ENCODE measurements at places on chromosomes 3 and 15.

DNA sequence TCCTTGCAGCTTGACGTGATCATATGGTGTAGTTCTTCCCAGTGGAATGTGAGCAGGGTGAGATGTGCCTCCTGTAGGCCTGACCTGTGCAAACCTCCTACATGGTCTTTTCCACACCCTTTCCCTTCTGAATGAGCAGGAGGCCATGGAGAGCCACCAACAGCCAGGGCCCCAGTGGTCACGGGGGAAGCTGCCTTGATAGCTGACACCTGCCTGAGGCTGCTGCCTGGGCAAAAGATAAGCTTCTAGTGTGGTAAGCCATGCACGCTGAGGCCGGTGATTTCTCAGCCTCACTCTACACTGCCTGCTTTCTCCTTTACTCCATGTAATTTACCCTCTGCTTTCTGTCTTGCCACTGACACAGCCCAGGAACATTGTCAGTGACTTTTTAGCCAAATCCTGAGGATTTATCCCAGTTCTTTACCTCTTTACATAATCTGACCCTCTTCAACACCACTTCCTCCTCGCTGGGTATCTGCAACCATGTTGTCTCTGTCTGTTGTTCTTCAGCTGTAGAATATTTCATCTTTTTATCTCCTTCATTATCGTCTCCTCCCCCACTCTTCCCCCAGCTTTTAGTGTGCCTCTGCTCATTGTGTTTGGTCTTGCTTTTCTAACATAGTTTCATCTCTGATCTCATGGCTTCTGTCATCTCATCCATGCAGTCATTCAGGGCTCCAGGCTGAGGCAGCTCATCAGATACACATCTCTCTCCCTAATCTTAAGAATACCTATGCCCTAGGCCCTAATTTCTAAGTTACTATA, 11.2 kb upstream of the KBTBD12 start:
- DNase-seq, result no peak

DNA sequence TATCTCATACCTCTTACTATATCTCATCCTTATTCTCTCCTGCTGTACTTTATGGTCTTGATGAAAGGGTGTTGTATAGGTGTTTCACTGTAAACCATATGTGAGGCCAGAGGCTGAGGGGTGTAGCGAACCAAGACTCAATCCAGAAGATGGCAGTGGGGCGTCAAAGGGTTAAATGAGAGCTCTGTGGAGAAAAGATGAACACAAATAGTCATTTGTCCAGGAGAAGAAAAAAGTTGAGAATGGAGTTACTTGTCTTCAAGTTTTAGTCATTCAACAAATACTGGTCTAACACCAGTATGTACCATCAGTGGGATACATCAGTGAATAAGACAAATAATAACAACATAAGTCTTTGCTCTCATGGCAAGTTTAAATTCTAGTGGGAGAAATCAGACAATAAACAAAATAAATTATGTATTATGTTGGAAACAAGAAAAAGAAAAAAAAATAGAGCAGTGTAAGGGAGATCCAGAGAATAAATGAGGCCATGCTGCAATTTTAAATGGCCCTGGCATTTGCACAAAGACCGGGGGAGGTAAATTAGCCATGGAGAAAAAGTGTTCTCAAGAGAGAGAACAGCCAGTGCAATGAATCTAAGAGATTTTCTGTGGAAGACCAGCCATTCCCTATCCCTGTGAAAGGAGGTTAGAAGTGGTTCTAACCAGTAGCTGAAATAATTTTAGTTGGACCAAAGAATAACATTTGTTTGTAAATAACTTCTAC, 77.0 kb upstream of the UMPS start:
- no peak for DNase-seq

- DNase-seq, result peak; percentile 18
Observed at GRCh38 chr3:167406876-167407492, 26.9 kb upstream of the ZBBX start.

DNA sequence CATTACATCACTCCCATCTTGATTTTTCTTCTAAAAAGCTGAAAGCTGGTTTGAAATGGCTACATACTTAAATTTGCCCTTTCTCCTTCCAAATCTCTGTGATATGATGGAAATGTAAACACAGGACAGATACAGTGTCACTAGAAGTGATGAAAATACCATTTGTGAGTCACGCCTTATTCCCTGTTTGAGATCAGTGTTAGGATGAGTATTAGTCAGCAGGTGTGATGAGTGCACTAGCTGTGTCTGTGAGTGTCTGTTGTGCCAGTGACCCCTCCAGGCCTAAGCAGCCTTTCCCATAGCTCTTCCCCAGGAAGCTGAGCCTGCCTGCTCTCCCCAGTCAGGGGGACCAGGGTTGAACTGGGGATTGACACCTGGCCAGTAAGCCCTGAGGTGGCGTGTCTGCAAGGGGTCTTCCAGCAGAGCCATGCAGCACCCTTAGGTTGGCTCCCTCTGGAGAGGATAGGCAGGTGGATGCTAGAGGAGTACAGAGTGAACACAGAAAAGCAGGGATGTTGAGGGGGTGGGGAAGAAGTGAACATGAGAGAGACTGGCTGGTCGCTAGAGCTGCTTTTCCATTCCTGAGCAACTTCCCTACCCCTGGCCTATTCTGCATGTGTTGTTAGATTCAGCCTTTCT, 92.0 kb downstream of the PDE8A start:
- no peak for DNase-seq

DNA sequence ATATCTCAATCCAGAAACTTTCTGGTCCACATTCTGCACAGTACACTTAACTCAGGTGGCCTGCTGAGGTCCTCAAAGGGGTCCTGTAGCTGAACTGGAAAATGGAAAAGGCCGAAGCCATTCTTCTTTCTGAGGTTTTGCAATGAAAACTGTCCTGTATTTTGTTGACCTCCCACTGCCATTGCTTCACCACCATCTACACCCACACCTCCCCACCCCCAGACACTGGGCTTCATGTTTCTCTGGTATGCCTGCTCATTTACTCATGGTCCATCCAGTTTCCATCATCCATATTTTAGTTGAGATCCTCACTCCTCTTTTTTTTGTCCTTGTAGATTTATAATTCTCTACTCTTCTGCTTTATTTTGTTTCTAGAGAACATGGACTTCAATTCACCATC, 115.7 kb upstream of the SLC24A5 start:
- DNase-seq, result no peak

DNA sequence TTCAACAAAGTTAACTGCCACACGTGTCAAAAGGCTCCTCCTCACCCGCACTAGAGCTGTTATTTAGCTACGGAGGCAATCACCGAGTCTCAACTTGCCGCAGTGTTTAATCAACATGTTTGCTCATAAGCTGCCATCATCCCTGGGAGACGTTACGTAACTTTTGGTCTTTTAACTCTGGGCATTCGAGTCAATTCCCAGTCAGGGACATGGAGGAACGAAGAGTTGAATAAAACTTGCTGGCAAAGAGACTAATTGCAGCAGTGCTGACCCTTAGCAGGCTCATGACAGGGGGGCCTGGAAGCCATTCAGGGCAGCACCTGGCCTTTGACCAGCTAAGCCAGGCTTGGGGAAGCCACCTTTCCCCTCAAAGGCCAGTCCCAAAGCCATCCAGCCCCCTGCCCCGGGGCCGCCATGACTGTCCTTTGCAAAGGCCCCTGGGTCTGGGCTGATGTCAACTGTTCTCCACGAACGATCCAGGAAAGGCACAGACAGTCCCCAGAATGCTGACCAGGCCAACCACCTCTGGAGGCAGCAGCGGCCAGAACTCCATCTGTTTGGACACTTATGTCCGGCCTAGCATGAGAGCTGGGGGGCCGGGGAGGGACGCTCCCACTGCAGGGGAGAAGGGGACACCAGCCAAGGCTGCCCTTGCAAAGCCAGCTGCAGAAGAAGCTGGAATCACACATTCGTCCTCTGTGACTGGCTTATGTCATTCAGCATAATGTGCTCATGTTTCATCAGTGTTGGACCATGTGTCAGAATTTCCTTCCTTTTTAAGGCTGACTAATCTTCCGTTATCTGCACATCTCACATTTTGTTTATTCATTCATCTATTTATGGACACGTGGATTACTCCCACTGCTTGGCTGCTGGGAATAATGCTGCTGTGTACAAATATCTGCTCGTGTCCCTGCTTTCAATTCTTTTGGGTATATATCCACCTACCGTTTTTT, 43.7 kb downstream of the PCSK6 start:
- no peak for DNase-seq

DNA sequence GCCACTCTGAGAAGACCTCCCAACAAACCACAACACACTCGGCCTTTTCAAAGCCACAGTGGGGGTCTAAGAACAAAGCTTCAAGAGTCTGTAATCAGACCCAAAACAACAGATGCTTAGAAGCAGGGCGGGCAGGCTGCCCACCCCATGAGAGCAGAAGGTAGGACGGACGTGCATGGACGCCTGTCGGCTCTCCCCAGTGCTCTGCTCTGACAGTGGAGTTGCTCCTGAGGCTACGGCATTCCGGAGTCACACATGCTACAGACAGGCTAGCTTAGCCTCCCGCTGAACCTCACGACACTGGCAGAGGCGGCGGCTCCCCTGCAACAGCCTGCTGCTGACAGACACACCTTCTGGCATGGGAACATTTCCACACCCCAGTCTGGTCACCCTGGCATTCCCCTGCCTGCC, 33.5 kb downstream of the SLCO2A1 start:
- no peak for DNase-seq

GRCh38 chr3:61597906-61598305, 36.5 kb downstream of the PTPRG start:
- no peak for DNase-seq

DNA sequence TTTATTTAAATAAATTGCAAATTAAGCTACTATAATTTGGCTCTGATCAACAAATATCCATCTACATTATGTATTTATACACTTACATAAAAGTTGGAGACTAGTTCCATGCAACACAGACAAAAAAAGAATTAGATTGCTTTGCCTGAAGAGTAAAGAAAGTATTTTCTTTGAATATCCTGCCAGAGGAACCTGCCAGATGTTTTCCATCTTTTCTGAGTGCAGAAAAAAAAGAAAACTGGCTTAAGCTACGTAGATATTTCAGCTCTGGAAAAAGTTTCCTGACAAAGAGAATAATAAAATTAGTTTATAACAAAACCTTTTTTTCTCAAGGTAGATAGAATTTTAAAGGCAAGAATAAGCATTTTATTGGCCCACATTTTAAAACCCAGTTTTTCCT, 607.5 kb upstream of the NAALADL2 start:
- DNase-seq, result peak; percentile 24

- DNase-seq, result no peak
Observed at GRCh38 chr15:41881920-41882688, 11.7 kb downstream of the SPTBN5 start.

- no peak for DNase-seq
Observed at GRCh38 chr3:9783954-9784353, 8.3 kb downstream of the TADA3 start.

DNA sequence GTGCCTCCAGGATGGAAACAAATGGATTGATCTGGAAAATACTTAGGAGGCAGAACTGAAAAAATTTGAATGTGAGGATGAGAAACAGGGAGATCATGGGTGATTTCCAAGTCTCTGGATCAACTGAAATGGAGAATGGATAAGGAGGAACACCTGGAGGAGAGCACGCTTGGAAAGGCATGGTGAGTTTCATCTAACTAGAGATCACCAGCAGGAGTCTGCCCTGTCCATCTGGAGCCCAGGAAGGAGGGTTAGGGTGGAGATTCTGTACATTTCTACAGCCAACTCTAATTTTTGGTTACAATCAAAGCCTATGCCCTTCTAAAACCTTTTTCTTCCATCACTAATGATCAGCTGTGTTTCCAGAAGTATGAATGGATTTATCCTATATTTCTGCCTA, 995.9 kb upstream of the CFAP20DC start:
- no peak for DNase-seq

DNA sequence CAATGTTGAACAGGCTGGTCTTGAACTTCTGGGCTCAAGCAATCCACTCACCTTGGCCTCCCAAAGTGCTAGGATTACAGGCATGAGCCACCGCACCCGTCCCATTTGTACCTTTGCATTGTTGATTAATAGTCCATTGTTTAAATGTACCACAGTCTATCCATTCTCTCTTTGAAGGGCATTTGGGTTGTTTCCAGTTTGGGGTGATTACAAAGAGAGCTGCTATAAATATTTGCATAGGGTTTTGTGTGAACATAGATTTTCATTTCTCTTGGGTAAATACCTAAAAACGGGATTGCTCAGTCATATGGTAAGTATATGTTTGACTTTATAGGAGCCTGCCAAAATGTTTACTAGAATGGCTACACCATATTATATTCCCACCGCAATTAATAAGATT, 13.7 kb upstream of the PTPRG start:
- no peak for DNase-seq

DNA sequence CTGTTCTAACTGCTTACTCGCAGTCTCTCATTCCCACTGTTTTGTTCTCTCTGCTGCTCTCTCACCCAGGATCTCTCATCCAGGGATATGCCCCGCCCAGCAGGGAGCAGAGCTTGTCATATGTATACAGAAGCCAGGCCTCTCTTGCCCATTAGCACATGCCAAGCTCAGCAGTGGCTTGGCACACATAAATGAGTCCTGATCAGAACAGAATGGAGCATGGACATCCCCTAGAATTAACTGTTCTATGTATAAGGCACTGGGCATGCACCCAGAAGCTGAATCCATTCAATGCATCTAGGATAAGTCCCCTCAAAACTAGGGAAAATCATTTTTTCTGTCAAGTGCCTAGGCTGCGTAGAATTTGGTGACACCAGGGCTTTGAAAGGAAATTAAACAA, 61.6 kb downstream of the IGSF11 start:
- DNase-seq, result no peak

DNA sequence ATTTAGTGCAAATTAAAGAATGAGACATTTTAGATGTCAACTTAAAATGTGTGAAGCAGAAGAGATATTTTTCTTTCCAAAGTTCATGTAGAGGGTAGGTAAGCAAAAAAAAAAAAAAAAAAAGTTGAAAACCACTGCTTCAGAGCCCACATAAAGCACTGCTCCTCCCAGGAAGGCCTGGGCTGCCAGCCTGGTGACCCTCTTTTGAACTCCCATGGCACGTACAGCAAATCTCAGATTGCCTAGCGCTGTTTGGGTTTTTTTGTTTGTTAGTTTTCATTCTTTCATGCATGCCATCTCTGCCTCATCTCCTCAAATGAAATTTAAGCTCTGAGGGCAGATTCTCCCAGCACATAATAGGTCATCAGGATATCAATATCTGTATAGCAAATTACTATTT, 120.1 kb downstream of the SRGAP3 start:
- DNase-seq, result no peak

GRCh38 chr15:45664451-45664850, 29.6 kb downstream of the SQOR start:
- DNase-seq, result no peak

GRCh38 chr3:5709714-5710113, 522.2 kb downstream of the EDEM1 start:
- no peak for DNase-seq

- peak; percentile 57 for DNase-seq
Observed at GRCh38 chr15:88605189-88606069, 15.7 kb upstream of the AEN start.

- DNase-seq, result no peak
Observed at GRCh38 chr15:31311735-31312619, 14.7 kb upstream of the KLF13 start.

DNA sequence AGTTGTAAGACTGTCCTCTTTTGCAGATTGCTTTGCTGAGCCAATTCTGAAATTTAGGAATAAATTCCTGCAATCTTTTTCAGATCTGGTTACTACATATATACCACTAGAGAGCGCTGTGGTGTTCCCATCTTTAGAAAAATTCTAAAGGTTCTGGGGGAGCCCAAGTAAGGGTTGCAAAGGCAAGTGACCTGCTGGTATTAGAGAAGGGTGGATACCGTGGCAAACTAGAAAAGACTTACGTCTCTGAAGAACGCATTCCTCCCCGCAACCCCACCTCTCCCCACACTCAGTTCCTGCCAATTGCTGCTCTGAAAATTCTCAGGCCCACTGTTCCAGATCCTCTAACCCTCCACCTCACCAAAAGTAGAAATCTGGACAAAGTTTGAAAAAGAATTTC, 48.5 kb downstream of the EFHB start:
- no peak for DNase-seq

- no peak for DNase-seq
Observed at GRCh38 chr3:66220066-66220465, 735 bp upstream of the SLC25A26 start.

Measured in right renal pelvis (tissue), 4 donors.